NCI-H1930 (cell line): ENCODE measurements at places on chromosomes 13 and 19.

DNA sequence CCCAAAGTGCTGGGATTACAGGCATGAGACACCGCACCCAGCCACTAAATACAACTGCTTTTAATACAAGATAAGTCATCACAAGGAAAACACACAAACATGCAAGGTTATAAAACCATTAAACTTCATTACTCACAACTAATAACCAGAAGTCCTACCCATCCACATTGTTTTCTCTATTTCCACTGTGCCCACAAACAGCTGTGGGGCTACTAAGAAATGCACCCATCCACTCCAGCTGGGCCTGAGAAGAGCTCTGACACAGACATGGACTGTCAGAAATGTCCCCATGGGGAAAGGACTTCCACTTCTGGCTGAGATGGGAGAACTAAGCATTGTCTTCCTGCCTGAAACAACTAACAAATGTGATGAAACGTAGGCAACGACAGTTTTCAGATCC lies 17.2 kb downstream of the SAFB2 start:
- no peak for DNase-seq

GRCh38 chr19:29687244-29687896 lies 22.1 kb downstream of the PLEKHF1 start:
- DNase-seq = no peak

- DNase-seq = no peak
Observed at GRCh38 chr13:111423168-111423785, 102.8 kb downstream of the TEX29 start.

GRCh38 chr13:59891053-59891452 lies 272.7 kb downstream of the DIAPH3 start:
- no peak for DNase-seq

- DNase-seq = no peak
Observed at GRCh38 chr19:31572102-31572975, 223.1 kb upstream of the TSHZ3 start.
